ENCODE measurements at places on chromosomes 5 and 9. TPM values are rescaled to one million over a fixed set of nuclear protein-coding genes. Genes with fewer than 3 reads are reported as not detected.

The GARIN3 gene
- not detected for total RNA-seq

- no peak for DNase-seq
Measured at GRCh38 chr5:54653956-54654614, 136.5 kb downstream of the SNX18 start.

The ARHGEF37 gene
- 0.52 TPM for total RNA-seq

DNA sequence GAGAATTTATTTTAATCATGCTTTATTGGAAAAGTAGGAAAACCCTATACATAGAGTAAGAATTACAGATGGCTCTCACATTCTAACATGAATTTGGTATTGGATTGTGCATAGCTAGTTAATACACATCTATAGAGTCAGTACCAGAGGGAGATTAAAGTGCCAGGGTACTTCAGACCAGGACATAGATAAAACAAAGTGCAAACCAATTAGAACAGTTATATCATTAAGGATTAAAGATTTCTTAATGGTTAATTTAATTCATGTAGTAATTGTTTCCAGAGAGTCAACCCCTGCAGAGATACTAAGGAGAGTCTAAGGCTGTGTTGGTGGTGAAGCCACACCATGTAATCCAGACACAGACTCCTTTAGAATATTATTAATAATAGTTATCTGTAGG is 8.8 kb downstream of the ISOC1 start:
- DNase-seq, result no peak

GRCh38 chr5:38452201-38452600 is 104.2 kb downstream of the LIFR start:
- DNase-seq, result no peak

DNA sequence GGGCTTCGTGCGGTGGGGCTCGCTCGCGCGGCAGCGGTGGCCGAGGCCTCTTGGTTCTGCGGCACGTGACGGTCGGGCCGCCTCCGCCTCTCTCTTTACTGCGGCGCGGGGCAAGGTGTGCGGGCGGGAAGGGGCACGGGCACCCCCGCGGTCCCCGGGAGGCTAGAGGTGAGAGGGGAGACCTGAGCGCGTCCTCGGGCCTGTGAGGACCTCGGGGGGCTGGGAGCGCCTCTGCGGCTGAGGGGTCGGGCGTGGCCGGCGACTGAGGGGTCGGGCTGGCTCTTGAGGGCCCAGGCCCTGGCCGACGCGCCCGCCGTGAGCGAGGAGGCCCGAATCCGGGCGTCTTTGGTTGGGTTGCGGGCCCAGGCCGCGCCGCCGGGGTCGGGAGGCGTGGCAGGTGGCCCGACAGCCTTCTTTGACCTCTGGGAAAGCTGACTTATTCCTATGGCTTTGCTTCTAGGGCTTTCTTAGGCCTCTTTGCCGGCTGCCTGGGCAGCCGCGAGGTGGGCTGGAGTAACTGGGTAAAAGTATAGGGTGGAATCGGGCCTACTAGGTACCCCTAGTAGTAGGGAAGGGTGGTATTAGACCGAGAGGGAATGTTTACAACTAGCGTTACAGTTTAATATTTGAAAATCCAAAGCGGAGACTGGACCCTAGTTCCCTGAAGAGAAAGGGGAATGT is at the start of gene CANX:
CANX (plus strand) TSS at position 33 of the 681 bp plus-strand sequence. CDS start 6,715 bp downstream, outside the sequence.
- DNase-seq, result no peak

The CNTNAP3B gene
- total RNA-seq, result not detected

The GALNT12 gene
- total RNA-seq, result 9.7 TPM

The SV2C gene
- total RNA-seq, result 0.10 TPM

DNA sequence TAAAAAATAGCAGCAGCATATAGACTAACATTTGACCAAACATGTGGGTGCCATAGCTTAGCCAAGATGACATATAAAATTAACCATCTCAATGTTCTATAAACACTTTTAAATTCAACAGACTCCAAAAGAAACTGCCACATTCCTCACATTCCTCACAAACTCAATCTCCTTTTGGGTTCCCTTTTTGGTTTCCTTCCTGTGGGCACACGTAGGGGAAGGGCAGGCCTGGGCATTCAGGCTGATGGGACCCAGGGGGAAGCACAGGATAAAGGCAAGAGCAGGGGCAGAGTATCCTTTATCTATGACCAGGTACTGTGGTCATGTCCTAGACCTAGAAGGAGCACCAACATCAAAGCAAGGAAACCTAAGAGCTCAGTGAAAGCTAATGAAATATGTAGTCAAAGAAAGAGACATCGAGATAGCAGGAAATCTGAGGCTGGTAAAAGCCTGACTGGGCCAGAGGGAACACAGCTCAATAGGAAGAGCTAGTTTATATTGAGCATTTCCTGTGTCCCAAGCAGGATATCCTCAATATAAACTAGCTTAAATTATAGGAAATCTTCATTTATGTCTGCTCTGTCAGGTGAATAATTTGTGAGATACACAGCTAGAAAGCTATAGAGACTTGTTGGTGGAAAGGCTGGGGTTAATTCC is 13.6 kb upstream of the ERAP1 start:
- no peak for DNase-seq

DNA sequence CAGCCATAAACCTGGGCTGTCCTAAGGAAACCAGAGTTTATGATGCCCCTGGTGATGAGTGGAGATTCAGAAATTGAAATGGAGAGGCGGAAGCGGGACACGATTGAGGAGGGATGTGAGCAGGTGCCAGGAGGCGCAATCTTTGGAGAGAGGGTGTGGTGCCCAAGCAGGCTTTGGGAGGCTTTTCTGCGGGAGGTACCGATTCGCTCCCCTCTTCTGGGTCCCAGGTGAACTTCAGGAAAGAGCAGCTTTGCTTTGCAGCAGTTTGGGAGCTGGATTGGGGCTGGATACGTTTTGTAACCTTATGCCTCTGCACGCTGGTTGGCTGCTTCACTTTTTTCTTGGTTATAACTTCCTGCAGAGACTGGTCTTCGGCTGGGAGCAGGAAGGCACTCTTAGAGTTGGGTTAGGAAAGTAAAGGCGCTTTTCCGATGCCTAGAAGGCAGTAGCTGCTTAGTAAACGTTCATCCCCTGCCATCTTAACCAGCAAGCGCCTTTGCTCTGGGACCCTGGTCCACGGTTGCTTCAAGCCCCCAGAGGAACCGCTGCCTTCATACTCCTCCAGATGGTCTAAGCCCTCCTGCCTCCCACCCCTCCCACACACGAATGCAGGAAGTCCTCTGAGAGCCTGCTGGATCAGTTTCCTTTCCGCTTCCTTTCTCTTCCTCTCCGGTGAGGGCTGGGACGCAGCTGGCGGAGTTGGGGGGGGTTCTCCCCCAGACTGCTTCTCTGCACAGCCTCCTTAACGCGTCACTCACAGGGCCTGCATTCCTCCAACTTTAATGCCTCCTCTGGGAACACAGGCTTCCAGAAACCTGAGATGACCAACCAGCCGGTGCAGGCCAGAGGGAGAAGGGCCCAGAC is 15.2 kb upstream of the NEK6 start:
- DNase-seq, result no peak

GRCh38 chr5:132372127-132372526 is 2.6 kb downstream of the SLC22A5 start:
- DNase-seq, result no peak

GRCh38 chr5:131810510-131811249 is 13.9 kb upstream of the FNIP1 start:
- DNase-seq, result peak; percentile 31

DNA sequence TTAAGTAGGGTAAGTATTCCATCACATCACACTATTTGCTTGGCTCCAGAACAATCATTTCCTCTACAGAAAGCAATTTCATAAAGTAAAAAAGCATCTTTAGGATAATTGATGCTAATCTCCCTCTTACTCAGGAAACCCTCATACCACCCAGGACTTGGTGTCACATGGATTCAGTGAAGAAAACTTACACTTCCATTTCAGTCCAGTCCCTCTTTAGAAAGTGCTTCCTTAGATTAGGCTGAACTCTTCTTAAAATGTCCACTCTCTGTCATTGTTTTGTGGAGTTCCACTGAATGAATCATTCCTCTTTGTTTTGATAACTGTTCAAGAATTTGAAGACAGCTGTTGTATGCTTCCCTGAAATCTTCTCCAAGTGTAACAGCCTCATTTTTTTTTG is 144.0 kb upstream of the ZNF462 start:
- no peak for DNase-seq

- DNase-seq, result no peak
Measured at GRCh38 chr9:2493109-2493508, 128.5 kb upstream of the VLDLR start.

DNA sequence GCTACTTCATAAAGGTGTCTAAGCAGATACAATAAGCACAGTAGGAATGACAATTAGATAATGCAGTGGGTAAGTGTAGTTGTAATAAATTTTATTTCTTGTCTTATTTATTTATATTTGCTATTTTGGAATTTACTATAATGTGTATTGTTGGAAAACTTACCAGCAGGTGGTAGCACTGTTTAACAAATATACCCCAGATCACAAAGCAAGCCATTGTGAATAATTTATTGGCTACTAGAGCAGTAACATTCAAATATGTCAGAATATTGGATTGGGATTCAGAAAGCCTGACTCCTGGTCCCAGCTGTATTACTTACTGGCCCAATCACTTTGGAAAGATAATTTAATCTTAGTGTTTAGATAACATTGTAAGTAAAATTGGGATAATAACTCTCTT is 78.0 kb downstream of the ISOC1 start:
- no peak for DNase-seq

DNA sequence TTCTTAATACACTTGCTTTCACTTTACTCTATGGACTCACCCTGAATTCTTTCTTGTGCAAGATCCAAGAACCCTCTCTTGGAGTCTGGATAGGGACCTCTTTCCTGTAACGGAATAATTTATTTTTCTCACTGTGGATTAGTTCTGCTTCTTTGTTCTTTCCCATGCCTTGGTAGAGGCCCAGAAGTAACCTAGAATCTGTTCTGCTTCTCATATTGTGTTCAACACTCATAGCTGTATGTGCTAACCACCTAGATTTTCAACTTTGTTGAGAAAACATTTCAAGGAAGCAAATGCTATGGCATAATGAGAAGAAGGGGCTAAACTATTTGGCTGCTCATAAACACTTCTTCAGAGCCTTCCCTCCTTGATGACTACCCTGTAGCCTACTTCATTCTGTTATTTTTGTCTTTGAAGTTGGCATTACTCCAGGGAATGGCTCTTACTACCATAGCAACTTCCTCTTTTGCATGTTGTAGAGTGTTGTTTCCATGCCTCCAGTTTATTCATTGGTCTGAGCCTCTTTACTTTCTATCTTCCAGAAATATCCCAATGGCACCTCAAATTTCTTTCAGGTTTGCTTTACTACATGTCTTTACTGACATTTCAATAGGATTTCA is 74.3 kb downstream of the KIAA0825 start:
- no peak for DNase-seq

- DNase-seq, result no peak
Measured at GRCh38 chr5:39822020-39822419, 397.2 kb upstream of the DAB2 start.

DNA sequence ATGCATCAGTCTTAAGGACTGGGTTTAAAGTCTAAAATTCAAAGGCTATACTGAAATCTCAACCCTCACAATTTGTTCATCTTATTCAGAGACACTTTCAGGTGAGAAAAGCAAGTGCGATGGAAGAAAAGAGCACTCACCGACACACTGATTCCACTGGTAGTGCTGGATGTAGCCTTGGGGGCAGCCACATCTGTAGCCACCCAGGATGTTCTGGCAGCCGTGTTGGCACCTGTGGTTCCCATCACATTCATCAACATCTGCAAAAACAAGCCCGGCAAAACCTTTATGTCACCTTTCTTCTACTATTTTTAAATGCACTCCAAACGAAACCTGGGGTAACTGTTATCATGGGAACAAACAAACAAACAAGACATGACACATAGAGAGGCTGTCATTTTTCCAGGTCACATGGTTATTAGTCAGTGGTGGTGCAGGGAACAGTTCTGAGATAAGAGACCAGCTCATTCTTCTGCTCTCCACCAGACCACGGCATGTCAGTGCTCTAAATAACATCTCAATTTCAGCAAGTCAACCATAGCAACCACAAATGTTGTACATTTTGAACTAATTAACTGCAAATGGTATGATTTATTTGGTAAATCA is 188.4 kb downstream of the SLC12A2 start:
- DNase-seq, result no peak

- DNase-seq, result no peak
Measured at GRCh38 chr9:69572611-69573010, 99.6 kb downstream of the APBA1 start.

DNA sequence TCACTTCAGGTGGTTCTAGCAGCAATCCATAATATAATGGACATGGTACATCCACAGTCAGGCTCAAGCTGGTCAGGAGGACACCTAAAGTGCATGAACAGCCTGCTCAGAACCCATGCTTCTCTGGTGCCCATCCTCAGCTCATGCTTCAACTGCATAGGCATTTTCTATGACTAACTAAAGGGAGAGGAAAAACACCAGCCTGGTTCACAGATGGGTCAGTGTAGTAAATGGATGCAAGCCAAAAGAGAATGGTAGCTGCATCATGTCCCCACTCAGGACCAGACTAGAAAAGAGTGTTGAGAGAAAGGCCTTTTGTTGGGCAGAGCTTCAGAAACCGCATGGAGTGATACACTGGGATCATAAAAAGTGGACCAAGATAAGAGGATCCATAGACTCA is 556.6 kb downstream of the TLE1 start:
- no peak for DNase-seq

All from activated CD4-positive, alpha-beta T cell treated with anti-CD3 and anti-CD28 coated beads, Interleukin-2, amount 10 ng/mL, durations not matched to agents 7 days and 5 days (primary cell).